ENCODE measurements at places on chromosomes 7 and 10. TPM values are rescaled to one million over a fixed set of nuclear protein-coding genes. Genes with fewer than 3 reads are reported as not detected.

The CD36 gene
- 0.80 TPM for polyA plus RNA-seq

GRCh38 chr10:69506834-69507713 is 55.8 kb downstream of the TSPAN15 start:
- no peak for DNase-seq

The PHYHIPL gene
- not detected for polyA plus RNA-seq

DNA sequence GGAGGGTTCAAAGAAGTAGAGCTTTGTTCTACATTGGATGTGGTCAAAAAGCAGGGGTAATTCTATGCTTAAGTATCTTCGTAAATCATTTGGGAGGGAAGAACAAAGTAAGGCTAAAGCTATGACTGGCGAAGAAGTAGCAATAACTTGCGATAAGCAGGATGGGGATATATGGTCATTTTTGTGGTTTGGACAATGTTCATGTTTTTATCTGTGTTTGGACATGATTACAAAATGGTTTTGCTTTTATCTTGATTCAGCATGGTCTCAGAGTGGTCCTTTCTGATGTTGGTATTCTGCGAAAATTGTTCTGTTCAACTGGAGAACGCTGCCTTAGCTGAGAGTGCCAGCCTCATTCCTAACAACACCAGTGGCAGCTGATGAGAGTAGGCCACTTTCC is 208.8 kb downstream of the SEMA3A start:
- no peak for DNase-seq

GRCh38 chr10:83522456-83522855 is 616.9 kb upstream of the GHITM start:
- no peak for DNase-seq

DNA sequence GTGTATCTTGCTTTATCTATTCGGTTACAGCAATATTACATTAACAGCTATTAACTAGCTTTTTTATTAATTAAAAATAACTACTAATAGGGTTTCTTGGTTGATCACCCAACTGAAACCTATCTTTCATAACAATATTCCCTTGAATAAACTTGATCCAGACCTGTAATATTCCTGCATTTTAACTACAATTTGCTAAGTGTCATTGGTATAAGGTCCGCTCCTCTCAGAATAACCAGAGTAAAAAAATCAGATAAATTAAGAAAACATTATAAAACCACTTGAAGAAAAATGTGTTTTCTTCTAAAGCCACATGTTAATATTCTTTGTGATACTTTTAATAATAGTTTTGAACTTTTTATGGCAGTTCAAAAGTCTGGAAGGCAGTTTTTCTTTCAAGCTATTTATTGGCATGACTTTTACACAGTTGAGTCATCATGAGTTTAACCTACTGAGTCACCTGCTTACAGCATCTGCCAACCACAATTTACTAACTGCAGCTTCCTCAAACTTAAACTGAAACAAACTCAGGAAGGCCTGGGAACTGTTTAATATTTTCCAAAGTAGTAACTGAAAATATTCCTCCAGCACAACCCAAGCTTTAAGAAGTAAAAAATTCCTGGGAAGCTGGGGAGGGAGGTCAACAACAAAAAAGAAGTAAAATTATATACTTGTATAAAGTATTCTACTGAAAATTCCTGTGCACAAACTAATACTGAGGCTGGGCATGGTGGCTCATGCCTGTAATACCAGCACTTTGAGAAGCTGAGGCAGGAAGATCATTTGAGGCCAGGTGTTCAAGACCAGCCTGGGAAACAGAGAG is 103.2 kb downstream of the NRBF2 start:
- DNase-seq = peak; percentile 33

GRCh38 chr10:62379394-62379793 is 5.2 kb downstream of the ZNF365 start:
- DNase-seq = no peak

All from naive B cell (primary cell).